Stimulated activated CD4-positive, alpha-beta T cell treated with anti-CD3 and anti-CD28 coated beads, Interleukin-15, amount 100 ng/mL, for 48 hours (primary cell): ENCODE measurements at places on chromosomes 6 and 20.

GRCh38 chr6:42120895-42121865, 21.2 kb downstream of the C6orf132 start:
- DNase-seq: no peak

GRCh38 chr6:2961506-2961905, 9.9 kb downstream of the SERPINB6 start:
- no peak for DNase-seq

GRCh38 chr20:61865353-61865752, 200.3 kb downstream of the TAF4 start:
- no peak for DNase-seq

- no peak for DNase-seq
Measured at GRCh38 chr20:59242714-59243626, 57.4 kb upstream of the EDN3 start.

DNA sequence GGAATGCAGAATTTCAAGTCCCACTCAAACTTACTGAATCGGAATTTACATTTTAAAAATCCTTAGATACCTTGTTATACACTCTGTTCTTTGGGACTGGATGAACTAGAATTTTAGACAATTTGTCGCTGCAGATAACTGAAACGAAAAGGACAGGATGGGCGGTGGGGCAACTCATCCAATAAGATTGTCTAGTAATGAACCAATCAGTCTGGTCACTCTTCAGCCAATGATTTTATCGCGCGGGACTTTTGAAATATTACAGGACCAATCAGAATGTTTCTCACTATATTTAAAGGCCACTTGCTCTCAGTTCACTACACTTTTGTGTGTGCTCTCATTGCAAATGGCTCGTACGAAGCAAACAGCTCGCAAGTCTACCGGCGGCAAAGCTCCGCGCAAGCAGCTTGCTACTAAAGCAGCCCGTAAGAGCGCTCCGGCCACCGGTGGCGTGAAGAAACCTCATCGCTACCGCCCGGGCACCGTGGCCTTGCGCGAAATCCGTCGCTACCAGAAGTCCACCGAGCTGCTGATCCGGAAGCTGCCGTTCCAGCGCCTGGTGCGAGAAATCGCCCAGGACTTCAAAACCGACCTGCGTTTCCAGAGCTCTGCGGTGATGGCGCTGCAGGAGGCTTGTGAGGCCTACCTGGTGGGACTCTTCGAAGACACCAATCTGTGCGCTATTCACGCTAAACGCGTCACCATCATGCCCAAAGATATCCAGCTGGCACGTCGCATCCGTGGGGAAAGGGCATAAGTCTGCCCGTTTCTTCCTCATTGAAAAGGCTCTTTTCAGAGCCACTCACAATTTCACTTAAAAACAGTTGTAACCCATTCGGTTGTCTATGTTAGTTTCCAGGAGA, 41.9 kb upstream of the HFE start:
- DNase-seq: peak; percentile 68

GRCh38 chr6:3523966-3524365, 67.1 kb upstream of the SLC22A23 start:
- no peak for DNase-seq

- no peak for DNase-seq
Measured at GRCh38 chr6:77633471-77633870, 19.4 kb upstream of the MEI4 start.

DNA sequence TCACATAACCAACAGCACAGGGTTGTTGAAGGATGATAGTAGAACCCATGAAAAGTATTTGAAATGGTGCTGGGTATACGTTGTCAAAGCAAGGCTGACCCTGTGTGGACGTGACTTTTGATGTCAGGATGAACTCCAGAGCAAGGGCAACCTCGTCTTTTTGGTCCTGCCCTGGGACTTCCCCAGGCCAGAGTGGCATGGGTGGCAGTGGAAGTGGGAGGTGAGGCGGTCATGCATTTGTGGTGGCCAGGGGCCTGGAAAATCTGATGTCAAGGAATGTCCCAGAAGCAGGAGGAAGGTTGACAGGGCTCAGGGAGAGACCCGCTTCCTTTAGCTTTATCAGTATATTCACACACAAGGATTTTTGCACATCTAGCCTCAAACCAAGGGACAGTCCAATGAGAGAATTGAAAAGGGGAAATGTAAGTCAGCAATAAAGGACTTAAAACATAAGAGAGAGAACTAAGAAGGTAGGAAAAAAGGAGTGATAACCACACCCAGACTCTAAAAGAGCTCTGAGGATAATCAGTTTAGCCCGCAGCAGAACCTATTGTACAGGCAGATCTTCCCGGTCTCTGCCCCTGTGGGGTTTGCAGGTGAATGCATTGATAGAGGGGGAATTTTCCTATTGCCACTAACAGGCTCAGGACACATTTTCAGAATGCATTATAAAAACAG, 98.8 kb upstream of the HDGFL1 start:
- no peak for DNase-seq

DNA sequence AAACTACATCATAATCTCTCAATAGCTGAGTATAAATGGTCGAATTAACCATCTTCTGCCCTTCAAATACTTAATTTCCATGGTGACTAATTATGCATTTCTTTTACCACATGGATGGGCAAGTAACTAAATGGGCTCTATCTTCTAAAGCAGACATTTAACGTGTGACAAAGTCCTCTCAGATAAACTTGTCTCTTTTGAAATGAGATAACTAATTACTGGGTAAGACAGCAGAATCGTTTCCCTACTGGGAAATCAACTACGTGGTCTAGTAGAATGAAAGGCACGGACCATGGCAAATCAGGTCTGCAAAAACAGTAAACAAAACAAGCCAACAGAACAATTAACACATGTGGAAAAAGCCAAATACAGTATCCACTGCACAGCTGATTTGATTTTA, 137.7 kb downstream of the BACH2 start:
- DNase-seq: no peak

DNA sequence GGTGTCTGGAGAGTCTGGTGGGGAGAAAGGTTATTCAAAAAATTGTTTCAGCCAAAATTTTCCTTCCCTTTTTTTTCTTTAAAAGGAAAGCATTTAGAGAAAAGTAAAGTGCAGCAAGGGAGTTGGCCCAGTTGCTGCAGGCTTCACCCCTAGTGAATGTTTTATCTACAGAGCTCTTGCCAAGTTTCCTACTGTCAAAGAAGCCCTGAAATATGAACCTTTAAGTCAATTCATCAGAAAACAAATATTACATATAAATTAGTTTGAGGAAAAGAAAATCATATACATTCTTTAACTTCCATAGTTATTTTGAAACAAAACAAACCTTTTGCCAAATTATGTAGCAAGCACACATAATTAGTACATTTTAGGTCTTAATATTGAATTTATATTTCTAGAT, 25.0 kb upstream of the HMGCLL1 start:
- no peak for DNase-seq

DNA sequence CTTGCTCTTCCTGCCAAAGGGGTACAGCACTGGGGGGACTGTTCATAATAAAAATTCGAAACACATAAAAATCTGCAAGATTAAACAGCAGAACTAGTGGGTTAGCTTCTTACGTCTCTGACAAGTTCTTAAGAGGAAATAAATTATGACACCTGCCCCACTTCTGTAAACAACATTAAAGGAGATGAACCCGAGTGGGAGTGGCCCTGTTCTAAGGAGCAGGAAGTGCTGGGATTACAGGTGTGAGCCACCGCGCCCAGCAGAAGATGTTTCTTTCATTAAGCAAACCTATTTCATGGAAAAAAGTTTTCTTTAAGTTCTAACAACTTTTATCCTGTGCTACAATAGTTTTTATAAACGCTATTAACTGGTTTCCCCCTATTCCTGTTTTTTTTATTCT, 24.6 kb downstream of the USP45 start:
- no peak for DNase-seq

GRCh38 chr6:100614386-100614785, 149.7 kb upstream of the SIM1 start:
- no peak for DNase-seq

DNA sequence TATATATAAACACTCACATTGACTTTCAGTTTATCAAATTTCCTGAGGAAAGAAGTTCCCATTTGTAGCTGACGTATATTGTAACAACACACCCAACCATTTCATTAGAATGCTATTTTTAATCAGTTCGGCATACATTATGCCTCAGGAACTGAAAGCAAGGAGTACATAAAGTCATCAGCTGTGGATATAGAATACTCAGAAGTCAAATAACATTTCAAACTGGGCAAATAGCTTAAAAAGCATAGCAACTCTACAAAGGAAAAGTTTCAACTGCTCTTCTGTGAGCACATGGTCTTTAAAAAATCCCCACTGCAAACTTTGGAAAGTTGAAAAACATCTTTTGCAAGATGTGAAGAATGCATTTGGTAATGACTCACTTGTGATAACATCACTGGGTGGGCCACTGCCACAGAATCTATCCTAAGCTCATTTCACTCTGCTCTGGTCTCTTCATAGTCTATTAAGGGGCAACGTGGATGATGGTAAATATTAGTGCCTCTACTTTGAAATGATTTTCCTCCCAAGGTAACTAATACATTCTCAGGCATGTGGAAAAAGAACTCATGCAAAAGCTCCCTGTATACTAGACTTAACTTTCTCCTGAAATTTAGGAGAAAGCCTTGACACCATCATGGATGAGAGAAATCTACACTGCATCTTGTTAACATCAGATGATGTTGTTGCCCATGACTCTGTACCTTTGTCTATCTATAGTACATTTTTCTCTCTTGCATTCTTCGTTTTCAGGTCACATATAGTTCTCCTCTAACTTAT, 49.2 kb downstream of the FYN start:
- no peak for DNase-seq

DNA sequence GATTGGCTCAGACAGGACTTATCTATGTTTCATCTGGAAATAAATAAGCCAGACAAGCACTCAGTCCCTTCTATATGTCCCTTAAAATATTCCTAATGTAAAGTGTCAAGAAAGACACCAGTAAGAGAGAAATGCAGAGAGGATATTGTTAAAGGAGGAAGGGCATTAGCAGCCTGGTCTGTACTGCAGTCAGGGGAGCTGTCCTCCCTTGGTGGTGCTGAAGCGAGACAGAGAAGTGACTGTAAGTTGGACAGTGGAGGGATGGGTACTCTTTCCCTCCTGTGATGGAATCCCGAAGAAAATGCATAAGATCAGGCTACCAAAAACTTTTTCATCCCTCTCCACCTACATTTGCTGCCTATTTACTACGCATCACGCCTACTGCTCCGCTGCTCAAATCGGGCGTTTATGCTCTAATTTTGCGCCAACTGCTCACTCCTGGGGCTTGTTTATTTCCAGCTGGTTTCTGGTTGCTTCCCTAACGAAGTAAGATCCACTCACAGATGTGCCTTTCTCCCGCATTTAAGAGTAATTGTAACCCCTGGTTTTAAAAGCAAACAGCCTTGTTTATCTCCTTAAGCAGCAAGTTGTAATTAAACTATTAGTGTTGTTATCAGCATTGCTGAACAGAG, 35.2 kb downstream of the PHACTR1 start:
- DNase-seq: peak; percentile 8

DNA sequence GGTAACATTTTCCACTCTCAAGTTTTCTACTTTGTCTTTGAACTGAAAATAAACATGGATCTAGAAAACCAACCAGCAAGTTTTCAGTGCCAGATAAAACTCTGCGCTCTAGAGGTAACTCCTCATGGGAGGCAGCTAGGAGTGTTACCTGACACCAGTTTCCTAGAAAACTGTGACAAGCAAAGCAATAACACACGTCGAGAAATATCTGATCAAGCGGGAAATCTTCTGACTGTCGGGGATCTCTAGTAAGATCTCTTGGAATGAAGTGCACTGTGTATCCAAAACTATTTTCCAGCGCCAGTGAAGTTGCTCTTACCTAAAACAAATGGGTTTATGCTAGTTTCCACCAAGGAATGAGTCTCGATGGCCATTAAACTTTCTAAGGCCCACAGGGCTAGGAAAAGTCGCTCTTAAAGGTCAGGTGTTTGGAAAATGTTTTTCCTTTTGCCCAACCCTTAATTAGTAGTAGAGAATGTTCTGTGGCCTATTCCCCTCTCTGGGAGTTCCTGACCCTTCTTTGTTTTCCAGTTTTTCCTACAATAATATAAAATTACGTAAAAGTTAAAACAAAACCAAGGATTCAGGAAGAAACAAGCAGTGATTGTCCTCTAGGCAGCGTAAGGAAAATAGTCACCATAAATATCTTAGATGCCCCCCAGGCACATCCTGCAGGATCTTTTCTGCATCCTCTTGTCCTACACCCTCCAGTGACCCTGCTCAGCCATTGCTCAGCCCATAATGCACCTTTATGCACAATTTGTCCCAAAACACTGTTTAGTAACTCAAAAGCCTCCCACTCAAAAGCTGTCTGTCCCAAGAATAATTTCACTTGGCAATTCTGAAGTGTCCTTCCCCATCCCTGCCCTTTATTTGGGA, 137.7 kb upstream of the AKAP12 start:
- no peak for DNase-seq

GRCh38 chr6:130482645-130483390, 117.0 kb downstream of the TMEM200A start:
- no peak for DNase-seq

- no peak for DNase-seq
Measured at GRCh38 chr6:5093231-5094015, 8.3 kb downstream of the PPP1R3G start.

- no peak for DNase-seq
Measured at GRCh38 chr6:27786048-27786447, 126.1 kb downstream of the OR2B2 start.

DNA sequence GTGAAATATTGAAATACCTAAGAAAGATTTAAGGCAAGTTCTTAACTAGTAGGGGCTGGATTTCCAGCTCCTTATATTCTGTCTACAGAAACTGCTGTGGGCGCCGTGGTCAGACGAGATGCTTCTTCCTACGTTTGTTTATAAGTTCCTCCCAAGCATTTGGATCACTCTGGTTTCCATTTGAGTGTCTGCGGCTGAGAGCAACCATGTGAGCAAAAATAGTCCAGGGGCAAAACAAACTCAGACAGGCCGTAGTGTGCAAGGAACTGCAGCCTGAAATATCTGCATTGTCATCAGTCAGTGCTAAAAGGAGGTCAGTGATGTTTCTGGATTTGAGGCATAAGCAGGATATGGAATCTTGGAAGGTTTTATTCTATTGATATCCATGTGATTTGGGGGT, 485.9 kb upstream of the JAG1 start:
- DNase-seq: no peak

GRCh38 chr6:135475292-135475886, 22.2 kb downstream of the AHI1 start:
- DNase-seq: no peak
